ENCODE measurements at places on chromosomes 1 and 21.

DNA sequence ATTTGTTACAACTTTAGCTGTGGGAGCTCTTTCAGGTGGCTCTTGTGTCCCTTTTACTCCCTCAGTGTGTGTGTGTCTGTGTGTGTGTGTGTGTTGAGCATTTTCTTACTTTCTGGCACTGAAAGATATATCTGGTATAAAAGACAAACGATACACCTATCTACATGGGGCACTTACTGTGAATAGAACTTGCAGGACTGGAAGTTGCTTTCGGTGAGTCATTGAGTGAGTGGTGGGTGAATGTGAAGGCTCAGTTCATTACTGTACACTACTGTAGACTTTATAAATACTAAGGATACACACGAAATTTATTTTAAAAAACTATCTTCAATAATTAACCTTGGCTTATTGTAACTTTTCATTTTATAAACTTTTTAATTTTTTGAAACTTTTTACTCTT lies 38.7 kb downstream of the BTBD8 start:
- no peak for DNase-seq

DNA sequence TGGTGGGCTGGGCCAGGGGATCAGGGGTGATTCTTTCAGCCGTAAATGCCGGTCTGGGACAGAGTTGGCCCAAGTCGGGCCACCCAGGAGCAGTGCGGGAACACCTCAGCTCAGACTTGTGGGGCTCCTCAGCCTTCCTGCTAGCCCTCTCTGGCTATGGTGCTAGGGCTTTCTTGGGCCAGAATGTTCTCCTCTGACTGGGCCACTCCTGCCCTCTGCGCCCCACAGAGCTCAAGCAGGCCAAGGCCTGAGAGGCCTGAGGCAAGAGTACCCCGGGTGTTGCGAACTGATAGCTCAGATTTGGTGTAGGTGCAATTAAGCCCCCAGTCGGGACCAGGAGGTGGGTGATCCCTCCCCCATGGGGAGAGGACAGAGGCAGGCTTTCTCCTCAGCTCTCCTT lies 51.8 kb downstream of the LGR6 start:
- no peak for DNase-seq

DNA sequence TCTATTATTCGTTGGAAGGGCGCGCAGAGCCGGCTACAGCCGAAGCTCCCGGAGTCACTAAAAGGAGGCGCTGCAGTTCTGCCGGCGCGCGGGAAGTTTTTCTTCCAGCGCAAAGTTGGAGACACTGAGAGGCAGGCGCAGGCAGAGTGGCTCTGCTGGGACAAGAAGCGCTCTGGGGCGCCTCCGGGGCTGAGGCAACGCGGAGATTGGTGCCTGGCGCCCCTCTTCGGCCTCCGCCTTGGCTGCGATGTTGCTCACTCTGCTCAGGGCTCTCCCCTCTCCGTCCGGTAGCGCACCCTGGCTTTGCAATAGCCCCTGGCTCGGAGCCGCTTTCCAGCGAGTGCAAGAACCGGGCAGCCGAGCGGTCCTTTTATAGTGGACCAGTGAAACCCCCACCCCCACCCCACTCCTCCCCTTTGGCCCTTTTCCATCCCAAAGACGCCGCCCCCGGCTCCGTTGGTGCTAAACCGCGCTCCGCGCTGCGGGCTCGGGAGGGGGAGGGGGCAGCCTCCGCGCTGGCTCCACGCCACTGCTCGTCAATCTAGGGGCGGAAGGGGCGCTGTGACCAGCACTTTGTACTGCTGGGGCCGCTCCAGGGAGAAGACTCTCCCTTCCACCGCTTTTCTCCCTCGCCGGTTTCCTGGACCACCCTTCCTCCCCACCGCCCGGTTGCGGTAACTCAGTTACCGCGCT lies at the start of gene ADAMTS1:
TSS of gene ADAMTS1 (minus strand) at position 344 of the 693 bp plus-strand sequence. CDS start 455 bp downstream, outside the sequence.
- peak; percentile 93 for DNase-seq

DNA sequence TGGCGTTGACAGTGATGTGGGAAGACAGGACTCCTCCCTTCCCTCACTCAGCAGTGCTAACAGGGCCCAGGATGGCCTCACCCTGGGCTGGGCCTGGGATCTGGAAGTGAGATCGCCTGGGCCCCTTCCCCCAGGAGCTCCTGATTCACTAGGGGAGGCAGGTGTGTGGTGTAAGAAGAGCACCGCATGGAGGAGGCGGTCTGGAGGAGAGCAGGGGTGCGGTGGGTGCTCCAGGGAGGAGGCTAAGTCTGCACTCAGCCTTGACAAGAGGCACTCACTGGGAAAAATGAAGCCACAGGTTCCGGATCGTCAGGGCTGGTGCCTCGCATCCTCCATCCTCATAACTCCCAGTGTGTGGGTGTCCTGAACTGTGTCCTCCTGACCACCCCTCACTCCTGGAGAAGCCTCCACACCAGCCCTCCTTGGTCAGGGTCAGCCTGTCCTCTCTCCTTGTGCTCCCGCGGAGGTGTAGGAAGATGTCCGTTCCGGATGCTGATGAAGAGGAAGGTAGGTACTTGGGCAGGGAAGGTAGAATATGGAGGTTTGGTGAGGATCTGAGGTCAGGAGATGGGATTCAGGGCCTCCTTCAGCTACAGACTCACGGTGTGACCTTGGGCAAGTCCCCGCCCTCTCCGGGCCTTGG lies 142.1 kb upstream of the WNT4 start:
- no peak for DNase-seq

DNA sequence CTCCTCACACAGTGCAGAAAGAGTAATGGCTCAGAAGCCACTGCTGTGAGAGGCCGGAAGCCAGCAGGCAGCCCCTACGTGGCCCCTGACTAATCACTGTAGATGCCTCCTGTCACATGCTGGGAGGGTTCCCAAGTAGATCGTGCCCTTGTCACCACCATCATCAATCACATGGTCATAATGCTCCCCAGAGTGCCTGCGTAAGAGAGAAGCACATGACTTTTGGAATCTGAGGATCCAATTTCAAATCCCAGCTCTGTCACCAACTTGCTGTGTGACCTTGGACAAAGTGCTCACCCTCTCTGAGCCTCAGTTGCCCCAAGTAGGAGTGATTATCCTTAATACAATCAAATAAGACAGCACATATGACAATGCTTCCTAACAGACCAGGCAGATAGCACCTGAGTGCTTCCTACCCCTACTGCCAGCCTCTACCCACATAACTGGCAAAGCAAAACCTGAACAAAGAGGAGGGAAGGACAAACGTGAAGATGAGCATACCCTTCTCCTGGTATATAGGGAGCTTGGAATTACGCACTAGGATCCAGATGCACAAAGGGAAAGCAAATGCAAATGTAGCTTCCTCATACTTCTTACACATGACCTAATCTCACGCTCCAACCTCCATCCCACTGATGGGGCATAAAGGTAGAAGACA lies 65.7 kb downstream of the SDC3 start:
- DNase-seq, result no peak

GRCh38 chr1:234924450-234925355 lies 203.9 kb downstream of the TOMM20 start:
- DNase-seq, result peak; percentile 52

- no peak for DNase-seq
Observed at GRCh38 chr1:175222296-175222938, 29.8 kb upstream of the KIAA0040 start.

DNA sequence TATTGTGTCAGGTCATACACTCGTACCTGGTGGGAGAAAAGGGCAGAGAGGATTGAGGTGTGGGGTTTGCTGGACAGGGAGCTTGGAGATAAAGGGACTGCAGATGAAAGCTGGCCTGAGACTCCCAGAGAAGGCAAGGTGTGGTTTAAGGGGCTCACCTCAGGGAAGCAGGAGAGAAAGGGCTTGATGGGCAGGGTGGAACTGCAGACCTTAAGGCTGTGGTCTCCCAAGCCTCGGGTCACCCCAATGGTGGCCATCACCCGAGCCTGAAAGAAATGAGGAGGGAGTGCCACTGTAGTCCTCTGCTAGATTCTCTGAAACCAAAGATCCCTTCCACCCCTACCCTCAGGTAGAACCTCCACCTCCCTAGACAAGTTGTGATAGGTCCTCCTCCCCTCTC lies 3.7 kb upstream of the RHOC start:
- DNase-seq, result no peak

DNA sequence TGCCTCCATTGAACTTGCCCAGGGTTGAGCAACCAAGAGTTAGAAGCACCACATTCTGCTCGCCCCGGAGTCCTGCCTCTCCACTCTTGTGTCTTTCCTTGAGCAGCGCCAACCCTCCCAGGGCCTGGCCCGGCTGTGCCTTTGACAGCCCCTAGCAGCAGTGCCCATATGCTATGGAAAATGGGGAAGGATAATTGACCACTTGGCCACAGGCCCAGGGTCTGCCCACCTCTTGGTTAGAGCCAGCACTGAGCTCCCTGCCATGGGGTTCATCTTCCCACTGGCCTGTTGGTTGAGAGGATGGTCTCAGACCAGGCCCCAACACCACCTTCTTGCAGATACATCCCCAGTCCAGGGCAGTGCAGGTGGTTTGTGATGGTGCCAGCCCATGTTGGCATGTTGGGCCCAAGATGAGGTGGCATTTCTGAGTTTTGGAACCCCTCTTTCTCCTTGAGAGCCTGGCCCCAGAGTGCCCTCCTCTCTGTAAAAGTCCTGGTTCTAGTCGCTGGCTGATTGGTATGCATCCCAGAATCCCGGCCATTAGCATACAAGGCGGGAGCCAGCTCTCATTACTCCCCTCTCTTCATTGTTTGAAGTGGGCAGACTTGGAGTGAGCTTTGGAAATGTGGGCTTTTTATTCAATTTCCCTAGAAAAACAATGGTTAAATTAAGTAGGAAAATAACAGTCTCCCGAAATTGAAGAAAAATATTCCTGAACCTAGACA lies 7.6 kb downstream of the ARHGEF10L start:
- no peak for DNase-seq

DNA sequence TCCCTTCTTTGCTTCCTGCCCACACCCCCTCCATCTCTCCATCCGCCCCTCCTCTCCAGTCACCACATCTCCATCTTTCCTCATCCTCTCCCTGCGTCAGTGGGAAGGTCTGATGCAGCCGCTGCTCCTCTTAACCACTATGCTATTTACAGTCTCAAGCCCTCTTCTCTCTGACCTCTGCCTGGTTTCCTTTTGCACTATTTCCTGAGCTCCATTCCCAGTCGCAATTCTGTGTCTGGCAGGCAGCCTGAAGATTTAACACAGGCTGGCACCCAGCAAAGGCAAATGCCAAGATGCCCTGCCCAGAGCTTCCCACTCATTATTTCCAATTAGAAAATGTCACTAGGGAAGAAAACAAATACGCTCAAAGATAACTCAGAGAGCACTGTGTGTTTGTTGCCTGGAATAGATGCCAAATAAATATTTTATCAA lies 89.6 kb upstream of the LPGAT1 start:
- DNase-seq, result peak; percentile 61

GRCh38 chr1:152440635-152441471 lies 26.8 kb upstream of the CRNN start:
- peak; percentile 70 for DNase-seq

DNA sequence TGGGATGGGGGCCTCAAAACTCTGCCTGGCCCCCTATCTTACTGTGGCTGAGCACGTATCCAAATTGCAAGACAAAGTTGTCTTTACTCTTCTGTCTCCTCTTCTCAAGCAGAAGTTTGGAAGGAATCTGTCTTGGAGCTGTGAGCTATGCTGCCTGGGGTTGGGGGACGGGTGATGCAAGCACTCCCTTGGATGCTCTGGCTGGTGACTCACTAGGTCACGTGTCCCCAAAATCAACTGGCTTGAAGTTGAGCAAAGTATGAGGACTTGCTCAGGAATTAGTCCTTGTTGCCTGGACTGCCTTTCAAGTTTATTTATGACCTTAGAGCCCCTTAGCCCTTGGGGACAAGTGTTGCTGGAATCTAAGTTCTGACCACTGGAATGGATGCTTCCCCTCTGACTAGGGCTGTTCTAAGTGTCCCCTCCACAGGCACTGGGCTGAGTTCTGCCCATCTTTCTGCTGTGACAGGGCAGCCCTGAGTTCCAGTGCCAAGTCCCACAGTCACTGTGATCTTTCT lies 269.5 kb downstream of the HHAT start:
- DNase-seq, result peak; percentile 81

DNA sequence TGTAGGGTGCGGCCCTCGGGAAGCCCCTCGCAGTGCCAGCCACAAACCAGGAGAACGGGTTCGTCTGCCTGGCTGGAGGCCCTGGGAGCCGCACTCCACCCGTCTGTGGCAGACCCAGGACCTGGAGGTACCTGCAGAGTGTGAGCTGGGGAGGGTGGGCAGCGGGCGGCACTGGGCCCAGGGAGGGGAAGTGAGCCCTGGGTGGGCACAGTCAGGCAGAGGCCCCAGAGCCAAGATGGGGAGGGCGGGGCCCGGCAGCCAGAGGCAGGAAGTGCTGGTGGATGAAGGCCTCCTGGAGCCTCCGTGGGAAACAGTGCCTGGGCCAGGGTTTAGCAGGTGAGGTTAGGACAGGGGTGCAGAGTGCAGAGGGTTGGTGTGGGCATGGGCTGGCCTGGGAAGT lies 4.0 kb upstream of the PEX10 start:
- no peak for DNase-seq

- DNase-seq, result no peak
Observed at GRCh38 chr1:41626616-41627375, 142.3 kb upstream of the EDN2 start.

DNA sequence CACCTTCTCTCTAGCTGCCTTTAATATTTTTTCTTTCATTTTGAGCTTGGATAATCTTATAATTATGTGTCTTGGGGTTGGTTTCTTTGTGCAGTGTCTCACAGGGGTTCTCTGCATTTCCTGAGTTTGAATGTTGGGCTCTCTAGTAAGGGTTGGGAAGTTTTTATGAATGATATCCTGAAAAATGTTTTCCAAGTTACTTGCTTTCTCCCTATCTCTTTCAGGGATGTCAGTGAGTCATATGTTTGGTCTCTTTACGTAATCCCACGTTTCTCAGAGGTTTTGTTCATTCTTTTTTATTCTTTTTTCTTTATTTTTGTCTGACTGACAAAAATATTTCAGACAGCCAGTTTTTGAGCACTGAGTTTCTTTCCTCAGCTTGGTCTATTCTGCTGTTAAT lies 55.4 kb upstream of the CCDC190 start:
- DNase-seq, result no peak

GRCh38 chr1:226903819-226904716 lies 33.7 kb downstream of the PSEN2 start:
- DNase-seq, result peak; percentile 50

DNA sequence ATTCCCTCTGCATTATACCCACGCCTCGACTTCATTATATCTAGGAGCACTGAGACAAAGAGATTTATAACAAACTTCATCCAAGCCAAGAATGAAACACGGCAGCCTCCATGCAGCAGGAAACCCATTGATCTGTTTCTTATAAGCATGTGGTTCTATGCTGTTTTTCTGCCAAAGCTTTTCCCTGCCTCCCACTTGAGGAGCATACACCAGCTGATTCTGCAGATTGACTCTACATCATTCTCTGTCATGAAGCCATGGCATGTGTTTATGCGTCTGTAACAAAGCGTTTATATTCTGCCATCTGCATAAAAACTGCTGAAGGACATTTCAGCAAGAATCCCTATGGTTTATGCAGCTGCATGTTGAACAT lies 102.0 kb downstream of the CYYR1 start:
- DNase-seq, result no peak

GRCh38 chr1:96481409-96481808 lies 240.2 kb upstream of the PTBP2 start:
- DNase-seq, result no peak

- no peak for DNase-seq
Observed at GRCh38 chr21:45835301-45836267, 146.0 kb upstream of the COL6A1 start.

DNA sequence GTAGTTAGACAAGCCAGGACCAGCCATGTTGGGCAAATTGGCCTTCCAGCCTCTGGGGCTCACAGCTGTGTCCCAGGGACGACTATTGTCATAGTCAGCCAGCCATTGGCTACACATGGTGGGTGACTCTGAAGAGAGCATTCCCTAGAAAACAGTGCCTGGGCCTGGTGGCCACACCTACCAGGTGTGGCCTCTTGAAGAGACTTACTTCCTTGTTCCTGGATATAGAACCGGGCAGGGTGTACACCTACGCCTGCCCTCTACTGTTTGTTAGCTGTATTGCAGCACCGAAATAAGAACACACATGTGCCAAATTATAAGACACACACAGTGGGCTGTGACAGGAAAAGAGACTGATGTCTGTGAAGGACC lies 134.6 kb upstream of the ARHGEF16 start:
- no peak for DNase-seq

Measured in tibial artery (tissue), 4 donors.